ENCODE measurements at places on chromosomes 11 and 22.

DNA sequence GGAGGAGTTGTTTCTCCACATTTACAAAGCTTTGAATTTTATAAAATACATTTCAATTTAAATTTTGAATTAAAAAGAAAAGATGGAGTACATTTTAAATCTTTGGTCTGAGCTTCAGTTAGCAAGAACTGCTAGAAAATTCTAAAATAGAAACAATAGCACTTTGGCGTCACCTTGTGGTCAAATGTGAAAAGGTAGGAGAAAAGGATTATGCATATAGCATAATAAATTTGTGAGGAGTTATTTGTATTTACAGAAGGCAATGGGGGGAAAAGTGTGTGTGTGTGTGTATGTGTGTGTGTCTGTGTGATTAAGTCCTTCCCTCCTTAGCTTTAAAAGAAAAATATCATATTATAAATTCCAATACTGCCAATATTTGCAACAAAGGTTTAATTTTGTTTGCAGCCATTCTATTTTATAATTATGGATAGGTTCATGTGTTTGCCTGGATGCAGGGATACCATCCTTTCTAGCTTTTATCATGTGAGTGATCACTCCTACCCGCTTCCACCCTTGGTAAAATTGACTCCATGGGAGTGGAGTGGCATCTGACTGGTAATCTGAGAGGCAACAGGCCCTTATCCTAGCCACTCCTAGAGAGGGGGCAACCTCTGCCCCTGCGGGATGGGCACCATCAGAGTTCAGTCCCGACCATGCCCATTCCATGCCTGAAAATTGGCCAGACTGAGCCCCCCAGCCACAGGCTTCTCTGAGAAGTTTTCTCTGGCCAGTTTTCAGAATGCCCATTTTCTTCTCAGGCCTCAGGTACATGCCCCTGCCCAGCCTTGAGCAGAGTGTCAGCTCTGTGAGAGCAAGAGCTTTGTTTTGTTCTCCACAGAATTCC, 13.6 kb upstream of the LGR4 start:
- peak; percentile 44 for DNase-seq

GRCh38 chr11:73185680-73186293, 32.3 kb upstream of the P2RY2 start:
- no peak for DNase-seq

DNA sequence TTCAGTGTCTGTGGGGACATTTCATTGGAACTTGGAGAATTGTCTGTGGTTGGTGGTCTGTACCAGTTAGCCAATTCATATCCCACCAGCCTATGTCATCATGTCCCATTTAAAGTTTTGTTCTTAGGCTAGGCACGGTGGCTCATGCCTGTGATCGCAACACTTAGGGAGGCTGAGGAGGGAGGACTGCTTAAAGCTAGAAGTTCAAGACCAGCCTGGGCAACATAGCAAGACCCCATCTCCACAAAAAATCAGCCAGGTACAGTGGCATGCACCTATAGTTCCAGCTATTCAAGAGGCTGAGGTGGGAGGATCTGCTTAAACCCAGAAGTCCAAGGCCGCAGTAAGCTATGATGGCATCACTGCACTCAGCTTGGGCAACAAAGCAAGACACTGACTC, 55.6 kb upstream of the CCND1 start:
- no peak for DNase-seq

- DNase-seq, result no peak
Observed at GRCh38 chr11:64753019-64753379, 6.8 kb downstream of the PYGM start.

GRCh38 chr11:67211656-67212436, 54.4 kb upstream of the GRK2 start:
- DNase-seq, result no peak

- no peak for DNase-seq
Observed at GRCh38 chr22:20076627-20077172, 3.3 kb upstream of the DGCR8 start.

DNA sequence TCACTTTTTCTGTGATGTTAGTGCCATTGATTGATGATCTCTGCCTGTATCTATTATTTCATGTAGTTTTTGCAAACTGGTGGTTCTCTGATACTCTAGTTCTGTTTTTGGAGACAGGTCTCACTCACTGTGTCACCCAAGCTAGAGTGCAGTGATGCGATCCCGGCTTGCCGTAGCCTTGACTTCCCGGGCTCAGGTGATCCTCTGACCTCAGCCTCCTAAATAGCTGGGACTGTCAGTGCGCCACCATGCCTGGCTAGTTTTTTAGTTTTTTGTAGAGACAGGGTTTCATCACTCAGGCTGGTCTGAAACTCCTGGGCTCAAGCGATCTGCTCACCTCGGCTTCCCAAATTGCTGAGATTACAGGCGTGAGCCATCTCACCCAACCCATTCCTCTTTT, 16.4 kb downstream of the TEAD1 start:
- DNase-seq, result no peak

Data from central memory CD4-positive, alpha-beta T cell (primary cell).